HS-27A (cell line): ENCODE measurements at places on chromosomes 12 and 14.

- no peak for DNase-seq
Measured at GRCh38 chr12:132385923-132386751, 56.7 kb upstream of the GALNT9 start.

GRCh38 chr14:99525699-99526080, 44.5 kb downstream of the CCNK start:
- no peak for DNase-seq

- no peak for DNase-seq
Measured at GRCh38 chr12:43937947-43938346, 102.1 kb downstream of the TMEM117 start.

DNA sequence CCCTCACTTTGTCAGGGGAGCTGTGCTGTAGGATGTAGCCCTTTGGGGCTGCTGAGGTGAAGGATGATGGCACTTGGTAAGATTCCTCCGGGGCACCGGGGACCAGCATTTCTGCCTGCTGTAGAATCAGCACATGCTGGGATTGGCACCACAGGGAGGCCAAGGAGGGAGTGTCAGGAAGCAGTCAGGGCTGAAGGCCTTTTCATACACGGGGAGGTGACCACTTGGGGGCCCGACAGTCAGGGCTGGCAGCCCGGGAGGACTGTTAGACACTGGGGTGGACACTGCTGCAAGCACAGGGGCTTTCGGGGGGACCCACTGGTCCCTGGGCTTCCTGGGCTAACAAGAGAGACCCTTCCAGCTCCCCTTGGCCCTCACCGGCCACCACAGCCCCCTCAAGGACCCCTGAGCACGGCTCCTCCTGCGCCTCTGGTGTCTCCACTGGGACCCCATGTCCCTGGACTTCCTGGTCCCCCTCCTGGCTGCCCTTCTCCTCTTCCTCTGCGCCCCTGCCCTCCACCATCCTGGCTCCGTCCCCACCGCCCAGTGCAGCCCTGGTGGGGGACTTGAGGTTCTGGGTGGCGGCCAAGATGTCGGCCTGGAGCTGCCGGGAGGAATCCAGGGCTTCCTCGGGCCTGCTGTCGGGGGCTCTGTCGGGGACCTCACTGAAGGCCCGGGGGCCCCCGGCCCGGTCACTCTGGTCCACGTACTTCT, 6.5 kb downstream of the TMEM119 start:
- DNase-seq: no peak
